Neural crest cell (in vitro differentiated cells): ENCODE measurements at places on chromosomes 2 and 18.

DNA sequence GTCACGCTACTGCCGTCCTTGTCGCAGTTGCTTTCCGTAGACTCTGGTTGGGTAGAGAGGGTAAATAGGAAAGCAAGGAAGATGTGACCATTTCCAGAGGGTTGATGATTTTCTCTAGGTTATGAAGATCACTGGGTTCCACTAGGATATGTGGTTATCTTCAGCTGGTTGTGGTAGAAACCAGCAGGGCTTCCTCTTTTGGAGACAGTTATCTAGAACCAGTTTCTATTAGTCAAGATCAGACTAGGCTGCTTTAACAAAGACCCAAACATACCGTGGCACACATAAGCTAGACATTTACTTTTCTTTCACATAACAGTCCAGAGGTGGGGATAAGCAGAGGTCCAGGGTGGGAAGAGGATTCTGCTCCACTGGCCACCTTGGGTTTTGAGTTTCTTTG, 59.6 kb downstream of the FASTKD2 start:
- DNase-seq = no peak

DNA sequence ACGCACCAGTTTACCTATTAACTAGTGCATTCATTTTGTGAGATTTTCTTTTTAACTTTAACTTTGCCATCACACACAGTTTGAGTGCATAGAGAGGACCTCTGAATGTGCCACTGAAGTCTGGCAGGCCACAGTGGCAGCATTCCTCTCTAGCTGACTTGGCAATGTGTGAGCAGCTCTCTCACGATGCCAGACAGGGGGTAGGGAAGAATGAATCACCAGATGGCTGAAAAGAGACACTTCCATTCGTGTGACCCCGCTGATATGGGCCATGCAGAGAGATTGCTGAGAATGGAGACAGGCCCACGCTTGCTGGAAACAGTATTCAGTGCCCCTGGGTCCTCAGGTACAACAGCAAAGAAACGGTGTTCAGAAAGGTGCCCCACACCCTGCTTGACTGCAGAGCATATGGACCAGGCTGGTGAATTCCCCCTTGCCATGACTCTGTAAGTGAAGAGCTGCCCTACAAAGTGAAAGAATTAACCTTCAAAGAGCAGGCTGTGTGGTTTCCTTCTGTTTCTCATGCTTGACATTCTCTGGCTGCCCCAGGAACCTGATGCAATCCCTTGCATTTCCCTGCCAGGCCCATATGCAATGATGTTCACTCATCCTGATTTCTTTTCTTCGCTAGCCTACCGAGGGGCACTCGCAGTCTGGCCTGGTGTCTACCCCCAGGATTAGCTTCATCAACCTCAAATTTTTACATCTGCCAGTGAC, 236.1 kb downstream of the CDH20 start:
- DNase-seq = no peak

- DNase-seq = no peak
These were observed 352.3 kb upstream of the MEIS1 start for GRCh38 chr2:66082581-66082980.

- no peak for DNase-seq
These were observed 124.1 kb upstream of the FIGN start for GRCh38 chr2:163859951-163860350.

GRCh38 chr2:69601179-69601612, 42.3 kb downstream of the AAK1 start:
- DNase-seq = no peak

DNA sequence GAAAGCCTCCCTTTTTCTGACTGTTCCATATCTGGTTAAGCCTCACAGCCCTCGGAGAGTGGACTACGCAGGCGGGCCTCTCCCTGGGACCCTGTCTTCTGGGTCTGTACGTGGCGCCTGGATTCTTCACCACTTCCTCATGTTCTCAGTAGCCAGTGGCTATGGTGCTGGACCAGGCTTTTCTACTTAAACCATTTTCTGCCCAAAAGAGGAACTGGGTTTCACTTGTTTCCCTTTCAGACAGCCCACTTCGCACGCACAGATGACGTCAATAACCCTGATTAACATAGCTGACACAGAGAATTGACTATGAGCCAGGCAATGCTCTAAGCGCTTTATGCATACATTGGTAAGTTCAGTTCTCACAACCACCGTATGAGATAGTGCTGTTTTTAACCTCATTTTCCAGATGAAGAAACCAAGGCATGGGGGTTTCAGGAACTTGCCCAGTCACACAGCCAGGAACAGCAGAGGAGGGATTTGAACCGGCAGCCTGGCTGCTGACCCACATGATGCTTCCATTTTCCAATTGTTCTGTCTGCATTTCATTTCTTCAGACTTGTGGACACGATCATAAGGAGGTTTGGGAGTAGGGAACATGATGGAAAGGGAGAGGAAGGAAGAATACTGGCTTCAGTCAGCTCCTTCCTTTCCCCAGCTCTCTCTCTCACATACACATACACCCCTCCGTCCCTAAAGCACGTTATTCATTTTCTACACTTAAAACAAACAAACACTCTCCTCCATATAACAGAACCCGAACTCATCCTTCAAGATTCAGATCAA, 41.7 kb downstream of the MYOM1 start:
- DNase-seq = no peak

GRCh38 chr2:235255693-235256092, 238.2 kb upstream of the AGAP1 start:
- DNase-seq = no peak

DNA sequence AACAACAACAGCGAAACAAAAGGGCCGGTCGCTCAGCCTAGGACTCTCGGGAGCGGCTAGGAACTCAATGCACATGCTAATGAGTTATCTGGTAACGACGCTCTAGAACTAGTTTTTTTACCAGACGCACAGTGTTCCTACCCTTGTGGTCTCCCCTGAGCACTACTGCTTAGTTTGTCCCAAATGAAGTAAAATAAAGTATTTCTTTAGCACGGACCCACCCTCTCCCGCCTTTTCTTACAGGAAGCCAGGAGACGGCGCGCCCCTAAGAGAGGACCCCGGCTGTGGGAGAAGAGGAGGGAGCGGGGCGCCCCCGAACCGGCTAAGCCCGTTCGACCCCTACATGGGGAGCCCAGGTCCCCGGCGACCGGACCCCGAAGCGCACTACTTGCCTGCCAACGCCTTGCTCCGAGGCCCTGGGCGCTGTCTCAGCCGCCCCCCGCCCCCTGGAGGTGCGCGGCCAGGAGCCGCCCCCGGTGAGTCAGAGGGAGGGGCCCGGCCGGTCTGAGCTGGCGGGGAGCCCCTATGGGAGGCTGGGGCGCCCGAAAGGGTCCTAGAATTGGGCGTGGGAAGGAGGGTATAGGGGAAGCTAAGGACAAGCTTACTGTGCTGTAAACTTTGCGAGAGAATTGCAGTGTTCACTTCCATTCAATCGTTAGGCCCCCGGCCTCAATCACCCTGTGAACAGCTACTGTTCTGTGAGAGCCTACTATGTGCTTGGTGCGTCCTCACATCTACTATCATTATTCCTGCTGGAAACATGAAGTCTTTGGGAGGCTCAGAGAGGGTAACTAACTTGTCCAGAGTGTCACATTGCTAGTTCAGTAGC, 3.6 kb upstream of the CAPG start:
- no peak for DNase-seq

GRCh38 chr2:10487081-10487740, 39.1 kb upstream of the ODC1 start:
- DNase-seq = no peak

- no peak for DNase-seq
These were observed 122.6 kb upstream of the STK17B start for GRCh38 chr2:196293751-196294515.
